Cerebellum (tissue), 4 donors: ENCODE measurements at places on chromosomes 2 and 18.

- DNase-seq, result peak; percentile 42
Measured at GRCh38 chr18:74256190-74256589, 35.6 kb downstream of the CYB5A start.

DNA sequence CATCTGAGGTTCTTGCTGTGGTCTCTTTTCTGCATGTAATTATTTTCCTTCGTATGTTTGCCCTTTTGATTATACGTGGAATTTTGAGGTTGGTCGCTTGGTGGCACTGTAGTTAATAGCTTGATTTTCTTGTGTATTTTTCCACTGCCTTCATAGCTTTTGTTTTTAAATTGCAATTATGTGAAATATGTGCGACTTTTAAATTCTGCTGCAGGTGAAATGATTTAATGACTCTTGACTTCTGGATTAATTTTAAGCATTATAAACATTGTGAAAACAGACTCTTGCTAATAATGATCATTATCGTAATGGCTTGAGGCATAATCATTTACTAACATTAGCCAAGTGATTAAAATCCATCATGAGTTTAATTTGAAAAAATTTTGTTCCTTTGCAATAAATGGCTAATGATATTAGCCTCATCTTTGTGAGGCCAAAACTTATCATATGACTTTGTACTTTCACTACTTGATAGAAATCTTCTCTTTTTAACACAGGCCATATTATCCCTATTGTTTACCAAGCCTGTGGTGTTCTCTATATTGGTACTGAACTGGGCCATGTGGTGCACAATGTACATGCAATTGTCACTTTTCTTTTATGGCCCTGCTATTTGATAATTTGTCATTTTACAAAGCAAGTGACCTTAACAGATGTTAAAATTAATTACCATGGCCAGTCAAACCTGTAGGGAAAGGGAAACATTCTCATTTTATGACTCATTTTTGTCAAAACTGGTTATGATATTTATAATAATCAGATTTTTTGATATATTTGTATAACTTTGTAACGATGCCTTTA lies 62.8 kb upstream of the NEUROD1 start:
- peak; percentile 26 for DNase-seq

DNA sequence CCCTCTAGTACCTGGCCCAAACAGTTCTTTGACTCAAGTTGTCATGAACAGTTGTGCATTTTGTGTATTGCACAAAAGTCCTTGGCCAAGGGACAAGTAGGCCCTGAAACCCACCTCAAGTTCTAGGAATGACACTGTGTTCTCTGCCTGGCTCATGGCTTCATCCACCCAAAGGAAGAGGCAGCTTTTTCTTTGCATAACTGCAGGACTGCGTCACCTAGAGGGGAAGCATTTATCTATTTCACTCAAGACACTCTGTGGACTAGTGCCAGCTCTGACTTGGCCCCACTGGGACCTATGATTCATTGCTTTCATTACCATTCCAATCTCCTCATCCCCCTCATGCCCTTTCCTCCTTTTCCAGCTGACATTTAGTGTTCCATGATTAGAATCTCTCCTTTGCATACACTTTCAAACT lies 119.3 kb upstream of the SIX2 start:
- DNase-seq, result no peak

DNA sequence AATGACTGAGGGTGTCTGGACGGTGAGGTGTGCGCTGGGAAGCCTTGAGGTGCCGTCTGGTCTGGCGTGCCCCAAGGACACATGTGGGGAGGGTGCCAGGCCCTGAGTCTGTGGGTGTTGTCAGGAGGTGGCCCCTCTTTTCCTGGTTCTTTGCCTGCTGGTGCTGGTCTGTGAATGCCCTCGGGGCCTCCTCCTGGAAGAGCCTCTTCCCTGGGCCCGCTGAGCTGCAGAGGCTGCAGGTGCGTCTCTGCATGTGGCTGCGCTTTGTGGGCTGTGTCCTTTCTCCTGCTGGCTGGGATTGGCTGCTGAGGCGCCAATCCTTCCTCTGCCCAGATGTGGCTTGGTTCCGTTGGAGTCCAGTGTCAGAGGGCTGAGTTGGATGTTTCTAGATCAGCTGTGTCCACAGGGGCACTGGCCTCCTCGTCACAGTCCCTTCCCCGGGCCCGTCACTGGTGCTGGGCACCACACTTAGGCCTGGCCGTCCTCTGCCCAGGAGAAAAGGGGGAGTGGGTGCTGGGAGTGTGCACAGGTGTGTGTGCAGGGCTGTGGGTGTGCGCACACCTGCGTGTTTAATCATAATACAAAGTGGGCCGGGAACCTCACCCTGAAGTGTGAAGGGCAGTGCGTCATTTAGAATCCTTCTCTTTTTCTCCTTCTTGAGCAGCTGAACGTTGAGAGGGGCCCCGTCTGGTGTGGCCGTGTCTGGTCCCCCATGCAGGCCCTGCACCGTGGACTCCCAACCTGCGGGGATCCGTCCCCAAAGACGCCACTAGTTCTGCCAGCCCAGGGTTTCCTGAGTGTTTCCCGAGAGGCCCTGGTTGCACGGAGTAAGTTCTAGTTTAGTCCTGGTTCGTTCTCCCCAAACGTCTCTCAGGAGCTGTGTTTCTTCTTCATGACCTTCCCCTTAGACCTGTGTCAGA lies 35.5 kb downstream of the RTP5 start:
- DNase-seq, result no peak

DNA sequence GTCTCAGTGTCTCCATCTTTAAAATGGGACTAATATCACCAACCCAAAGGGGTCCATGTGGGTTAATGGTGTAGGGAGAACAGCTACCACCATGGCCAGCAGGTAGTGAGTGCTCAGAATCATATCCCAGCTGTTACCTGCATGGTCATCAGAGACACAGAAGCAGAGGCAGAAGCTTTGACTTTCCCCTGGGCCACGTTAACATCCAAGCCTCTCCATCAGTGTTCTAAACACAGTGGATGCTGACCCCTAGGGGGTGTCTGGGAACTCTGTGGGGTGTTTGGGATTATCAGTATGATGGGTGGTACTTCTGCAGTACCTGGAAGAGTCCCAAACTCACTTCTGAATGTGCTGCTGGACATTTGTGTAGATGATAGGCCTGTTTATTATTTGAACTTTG lies 93.6 kb downstream of the GYPC start:
- no peak for DNase-seq

DNA sequence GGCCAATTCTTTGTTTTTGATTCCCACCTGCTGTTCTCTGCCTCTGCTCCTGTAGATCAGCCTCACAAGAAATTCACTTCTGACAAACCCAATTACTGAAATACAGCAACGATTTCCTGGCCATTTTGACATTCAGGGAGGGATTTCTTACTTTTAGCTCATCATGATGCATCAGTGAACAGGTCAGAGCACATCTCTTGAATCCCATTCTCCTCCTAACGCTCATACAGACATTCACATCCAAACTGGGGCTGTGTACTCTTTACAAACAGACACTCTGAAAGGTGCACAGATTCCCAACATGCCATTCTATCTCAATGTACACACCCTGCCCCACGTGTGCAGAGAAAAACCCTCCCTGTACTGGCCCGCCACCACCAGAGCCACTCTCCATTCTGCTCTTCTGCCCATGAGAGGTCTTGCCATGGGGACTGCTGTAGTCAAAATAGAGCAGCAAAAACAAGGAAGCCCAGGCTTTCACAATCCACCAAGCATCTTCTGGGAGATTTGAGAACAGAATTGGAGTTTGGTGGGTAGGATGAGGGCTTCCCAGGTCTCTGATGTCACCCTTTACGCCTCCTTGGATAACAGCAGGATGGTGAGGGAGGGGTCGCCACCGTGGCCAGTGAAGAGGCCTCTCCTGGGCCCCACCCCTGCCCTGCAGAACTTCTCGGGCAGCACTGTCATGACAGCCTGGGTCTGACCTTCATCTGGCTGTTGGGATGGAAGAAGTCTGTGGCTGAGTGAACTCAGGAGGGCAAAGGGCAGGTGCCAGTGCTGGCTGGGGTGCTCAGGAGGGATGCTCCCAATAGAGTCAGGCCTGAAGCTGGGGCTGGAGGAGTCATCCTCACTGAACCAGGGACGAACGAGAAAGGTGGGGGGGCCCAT lies 41.9 kb upstream of the ZFP36L2 start:
- DNase-seq, result no peak

DNA sequence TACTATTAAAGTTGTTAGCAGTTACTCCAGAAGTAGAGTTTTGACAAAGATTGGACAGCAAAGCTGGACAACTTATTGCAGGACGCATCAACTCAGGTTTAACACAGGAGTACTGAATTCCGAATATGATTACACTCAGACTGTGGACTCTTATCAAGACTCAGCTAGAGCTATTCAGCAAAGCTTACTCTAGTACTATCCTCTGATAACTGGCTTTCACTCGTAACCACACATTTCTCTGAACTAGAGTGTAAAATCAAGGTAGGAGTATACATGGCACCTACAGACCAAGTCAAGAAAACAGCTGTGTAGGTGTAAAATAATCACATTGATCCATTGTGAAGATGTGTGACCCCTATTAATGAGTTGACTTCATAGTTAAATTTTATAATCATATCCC lies 154.2 kb downstream of the RIT2 start:
- no peak for DNase-seq

- DNase-seq, result no peak
Measured at GRCh38 chr2:71749671-71750101, 296.3 kb downstream of the DYSF start.

GRCh38 chr2:140600116-140600515 lies 1530.7 kb downstream of the LRP1B start:
- no peak for DNase-seq

- no peak for DNase-seq
Measured at GRCh38 chr18:34866739-34867138, 156.6 kb downstream of the DTNA start.

DNA sequence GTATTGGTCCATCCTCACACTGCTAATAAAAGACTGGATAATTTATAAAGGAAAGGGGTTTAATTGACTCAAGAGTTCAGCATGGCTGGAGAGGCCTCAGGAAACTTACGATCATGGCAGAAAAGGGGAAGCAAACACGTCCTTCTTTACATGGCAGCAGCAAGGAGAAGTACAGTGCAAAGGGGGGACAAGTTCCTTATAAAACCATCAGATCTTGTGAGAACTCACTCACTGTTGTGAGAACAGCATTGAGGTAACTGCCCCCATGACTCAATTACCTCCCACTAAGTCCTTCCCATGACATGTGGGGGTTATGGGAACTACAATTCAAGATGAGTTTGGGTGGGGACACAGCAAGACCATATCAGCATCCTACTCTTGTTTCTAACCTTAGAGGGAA lies 37.0 kb downstream of the SP100 start:
- no peak for DNase-seq

DNA sequence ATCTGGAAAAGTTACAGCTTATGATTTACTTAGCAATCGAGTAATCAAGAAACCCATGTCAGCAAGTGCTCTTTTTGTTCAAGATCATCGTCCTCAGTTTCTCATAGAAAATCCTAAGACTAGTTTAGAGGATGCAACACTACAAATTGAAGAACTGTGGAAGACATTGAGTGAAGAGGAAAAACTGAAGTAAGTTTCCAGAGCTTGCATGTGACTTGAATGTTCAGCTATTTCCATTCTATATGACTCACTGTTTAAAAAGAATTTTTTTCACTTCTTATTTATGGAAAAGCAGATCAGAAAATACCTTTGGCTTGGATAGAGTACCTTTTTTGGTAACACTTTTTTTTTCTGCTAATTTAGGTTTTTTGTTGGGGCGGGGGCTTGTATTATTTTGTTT lies 70.7 kb downstream of the PMS1 start:
- no peak for DNase-seq

- no peak for DNase-seq
Measured at GRCh38 chr2:95278051-95278471, 3.8 kb downstream of the PROM2 start.

DNA sequence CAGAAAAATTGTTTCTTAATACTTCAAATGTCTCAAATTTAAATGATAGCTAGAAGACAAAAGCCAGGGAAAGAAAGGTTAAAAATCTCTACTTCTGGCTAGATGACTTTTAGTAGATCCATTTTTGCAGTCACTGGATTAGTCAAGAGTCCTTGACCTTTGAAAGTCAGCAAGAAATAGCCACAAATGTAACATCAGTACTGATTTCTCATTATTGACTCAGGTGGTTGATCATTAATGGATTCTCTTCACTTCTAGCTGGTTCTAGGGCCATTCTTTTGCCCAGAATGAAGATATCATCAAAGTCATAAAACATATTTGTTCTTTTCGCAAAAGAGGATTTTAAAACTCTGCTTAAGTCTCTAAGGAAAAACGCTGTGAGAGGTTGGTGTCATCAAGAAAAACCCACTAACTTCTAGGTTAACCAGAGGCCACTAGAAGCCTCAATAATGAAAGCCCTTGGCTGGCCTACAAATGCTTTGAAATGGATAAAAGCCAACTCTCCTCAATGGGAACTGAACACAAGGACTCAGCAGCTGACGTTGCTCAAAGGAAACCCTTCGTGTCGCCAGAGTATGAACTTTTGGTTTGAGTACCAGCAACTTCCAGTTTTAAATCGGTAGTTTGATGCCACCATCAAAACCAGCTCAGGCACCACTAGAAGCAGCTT lies 66.3 kb downstream of the IRS1 start:
- no peak for DNase-seq

GRCh38 chr2:223884399-223884798 lies 47.0 kb upstream of the AP1S3 start:
- no peak for DNase-seq

DNA sequence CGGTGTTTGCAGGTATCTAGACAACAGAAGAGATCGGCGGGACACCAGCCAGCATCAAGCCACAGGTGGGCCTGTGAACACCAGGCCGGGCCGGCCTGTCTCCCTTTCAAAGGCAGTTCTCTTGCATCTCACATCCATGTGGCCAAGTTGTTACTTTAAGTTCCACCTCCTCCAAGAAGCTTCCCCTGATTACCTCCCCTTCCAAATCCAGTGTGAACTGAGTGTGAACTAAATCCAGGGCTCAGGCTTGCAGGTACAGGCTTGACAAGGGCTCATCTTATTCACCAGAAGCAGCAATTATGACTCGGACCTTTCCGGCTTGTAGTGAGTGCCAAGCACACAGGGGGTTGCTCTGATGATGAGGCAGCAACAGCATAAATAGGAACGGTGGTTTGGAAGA lies 3.9 kb downstream of the CRACDL start:
- DNase-seq, result no peak

DNA sequence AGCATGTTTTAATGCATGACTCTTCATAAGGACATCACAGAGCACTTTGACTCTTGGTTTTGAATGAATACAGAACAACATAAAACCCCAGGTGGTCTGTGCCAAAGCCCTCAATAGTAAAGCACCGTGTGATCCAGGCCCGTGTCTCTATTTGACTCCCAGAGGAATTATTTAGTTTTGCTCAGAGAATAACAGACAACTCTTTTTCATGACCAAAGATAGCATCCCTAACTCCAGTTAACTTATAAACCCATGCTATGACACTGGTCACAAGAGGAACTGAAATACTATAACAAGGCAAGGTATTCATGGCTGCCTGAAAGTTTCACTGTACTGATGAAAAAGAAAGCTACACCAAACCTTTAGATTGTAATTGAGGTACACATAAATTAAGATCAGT lies 128.4 kb downstream of the IKZF2 start:
- no peak for DNase-seq

- DNase-seq, result no peak
Measured at GRCh38 chr2:128370468-128371247, 52.0 kb upstream of the HS6ST1 start.

- no peak for DNase-seq
Measured at GRCh38 chr2:176872406-176872805, 340.2 kb upstream of the HNRNPA3 start.
